Substantia nigra (tissue), 51 donors: ENCODE measurements at places on chromosomes 12 and 14.

DNA sequence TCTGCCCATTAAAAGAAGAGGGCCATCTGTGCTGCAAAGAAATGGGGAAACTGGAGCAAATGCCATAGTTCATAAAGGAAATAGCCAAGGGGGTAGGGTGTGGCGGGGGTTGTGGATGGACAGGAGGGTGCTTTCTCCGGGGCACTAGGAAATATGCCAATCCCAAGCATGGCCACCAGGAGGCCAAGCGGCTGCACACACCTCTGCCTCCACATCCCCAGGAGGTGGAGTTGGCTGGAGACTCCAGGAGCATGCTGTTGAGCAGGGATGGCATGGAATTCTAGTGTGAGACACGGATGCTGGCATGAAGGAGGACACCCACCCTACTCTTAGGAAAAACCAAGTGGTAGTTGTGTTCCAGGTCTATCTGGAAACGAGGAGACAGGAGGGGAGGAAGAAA is 25.2 kb downstream of the NID2 start:
- DNase-seq: no peak

GRCh38 chr14:74478996-74479635 is 14.0 kb downstream of the NPC2 start:
- DNase-seq: no peak

DNA sequence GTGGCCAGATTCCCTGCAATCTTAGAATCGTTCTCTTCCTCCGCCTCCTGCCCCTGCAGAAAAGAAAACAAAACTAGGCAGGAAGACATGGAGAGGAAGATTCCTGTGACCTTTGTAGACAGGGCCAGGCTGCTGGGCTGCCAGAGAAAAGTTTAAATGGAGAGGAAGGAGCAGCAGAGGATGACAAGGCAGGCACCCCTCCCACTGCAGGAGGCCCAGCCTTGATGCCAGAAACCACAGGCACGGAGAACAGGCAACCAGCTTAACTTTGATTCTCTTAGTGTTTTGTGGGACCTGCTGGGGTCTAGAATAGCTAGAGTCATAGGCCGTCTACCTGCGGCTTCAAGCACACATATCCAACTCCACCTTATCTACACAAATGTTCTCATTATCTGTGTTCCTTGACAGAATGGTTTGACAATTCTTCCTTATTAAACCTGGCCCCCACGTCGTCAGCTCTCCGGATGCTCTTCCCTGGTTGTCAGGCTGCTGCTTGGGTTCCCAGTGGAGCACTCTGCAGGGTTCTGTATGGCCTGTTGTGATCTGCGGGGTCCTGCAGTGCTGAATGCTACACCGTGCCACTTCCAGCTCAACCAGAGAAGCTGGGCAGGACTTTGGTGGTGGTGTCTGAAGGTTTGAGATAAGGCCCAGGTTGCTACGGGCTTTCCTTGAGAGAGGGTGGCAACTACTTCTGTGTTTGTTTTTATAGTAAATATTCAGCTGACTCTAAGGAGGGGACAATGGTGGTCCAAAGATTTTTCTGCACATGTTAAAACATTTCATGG is 609.5 kb downstream of the AACS start:
- no peak for DNase-seq

- no peak for DNase-seq
These were observed 66.2 kb downstream of the CRADD start for GRCh38 chr12:93743229-93743998.

DNA sequence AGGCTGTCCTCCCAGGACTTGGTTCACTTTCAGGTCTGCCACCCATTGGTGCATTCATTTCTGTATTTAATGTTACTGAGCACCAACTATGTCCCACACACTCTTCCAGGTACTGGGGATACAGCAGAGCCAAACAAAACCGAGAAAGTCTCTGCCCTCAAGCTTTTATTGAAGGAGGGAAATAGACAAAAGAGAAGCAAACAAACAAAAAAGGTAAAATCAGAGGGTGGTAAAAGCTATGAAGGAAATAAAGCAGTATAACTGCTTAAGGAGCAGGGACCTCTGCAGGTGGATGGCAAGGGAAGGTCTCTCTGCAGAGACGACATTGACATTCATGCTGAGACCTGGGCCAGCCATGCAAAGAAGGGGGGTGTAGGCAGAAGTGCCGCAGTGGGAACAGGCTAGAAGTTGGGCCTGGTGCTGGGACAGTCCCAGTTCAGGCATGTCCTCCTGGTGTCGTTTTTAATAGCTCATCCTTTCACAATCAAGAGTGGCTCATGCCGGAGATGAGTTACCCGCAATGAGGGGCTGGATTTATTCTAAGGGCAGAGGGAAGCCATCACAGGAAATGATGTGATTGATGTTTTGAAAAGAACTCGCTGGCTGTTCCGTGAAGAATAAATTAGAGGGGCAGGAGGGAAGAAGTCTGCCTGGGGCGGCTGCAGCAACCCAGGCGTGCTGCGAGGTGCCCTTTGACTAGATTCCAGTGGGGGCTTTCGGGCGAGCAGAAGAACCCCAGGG is 72.8 kb downstream of the IRF2BPL start:
- no peak for DNase-seq

DNA sequence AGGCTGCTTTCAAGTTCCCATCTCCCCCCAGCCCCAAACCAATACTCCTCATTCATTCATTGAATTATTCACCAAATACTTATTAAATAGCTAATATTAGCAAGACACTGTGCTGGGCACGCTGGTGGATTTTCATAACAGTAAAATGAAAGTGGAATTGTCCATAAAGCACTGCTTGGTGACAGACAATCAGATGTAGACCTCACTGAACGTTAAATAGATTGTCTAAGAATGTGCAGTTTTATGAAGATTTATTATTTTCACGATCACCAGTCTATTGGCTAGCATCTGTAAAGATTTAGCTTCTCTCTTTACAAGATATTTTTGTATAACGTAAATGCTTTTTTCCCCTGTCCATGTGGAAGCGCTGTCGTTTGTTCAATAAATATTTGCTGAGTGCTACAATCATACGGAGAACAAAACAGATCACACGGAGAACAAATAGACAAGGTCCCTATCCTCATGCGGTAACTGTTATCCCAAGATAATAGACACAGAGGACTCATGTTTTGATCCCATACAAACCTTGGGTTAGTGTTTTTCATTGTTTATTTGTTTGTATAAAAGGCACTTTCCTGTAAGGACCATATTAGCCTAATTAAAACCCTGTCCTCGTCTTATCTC is 397.6 kb downstream of the BCAT1 start:
- DNase-seq: no peak

- DNase-seq: no peak
These were observed 50.7 kb upstream of the MAP1LC3B2 start for GRCh38 chr12:116508145-116509121.

- DNase-seq: no peak
These were observed 150.4 kb upstream of the MAX start for GRCh38 chr14:65252482-65253255.

- no peak for DNase-seq
These were observed 183.4 kb upstream of the PPFIA2 start for GRCh38 chr12:81942594-81942993.

GRCh38 chr14:58249611-58250010 is 5.0 kb downstream of the PSMA3 start:
- DNase-seq: no peak

DNA sequence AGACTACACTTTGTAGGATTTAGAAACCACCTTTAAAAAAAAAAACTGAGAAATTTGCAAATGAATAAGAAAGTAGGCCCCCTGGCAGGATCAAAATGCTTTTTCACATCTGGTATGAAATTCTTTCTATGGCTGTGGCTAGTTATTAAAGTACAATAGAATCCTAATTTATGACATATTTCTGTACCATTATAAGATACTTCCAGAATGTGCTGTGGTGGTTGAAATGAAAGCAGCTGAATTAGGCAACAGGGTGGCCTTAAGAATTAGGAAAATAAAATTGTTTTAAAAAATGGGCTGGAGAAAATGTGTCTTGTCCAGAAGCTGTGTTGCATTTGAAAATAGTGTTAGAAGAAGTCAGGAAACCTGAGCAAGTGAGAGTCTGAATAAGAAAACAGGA is 85.9 kb upstream of the PDE3A start:
- no peak for DNase-seq

DNA sequence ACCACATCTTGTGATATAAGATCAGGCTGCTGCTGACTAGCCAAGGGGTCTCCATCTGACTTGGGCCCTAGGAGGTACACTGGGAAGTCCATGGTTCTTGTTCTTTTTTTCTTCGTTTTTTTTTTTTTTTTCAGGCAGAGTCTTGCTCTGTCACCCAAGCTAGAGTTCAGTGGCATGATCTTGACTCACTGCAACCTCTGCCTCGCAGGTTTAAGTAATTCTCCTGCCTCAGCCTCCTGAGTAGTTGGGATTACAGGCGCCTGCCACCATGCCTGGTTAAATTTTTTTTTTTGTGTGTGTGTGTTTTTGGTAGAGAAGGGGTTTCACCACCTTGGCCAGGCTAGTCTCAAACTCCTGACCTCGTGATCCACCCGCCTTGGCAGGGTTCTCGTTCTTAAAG is 178.2 kb downstream of the RMST start:
- no peak for DNase-seq

GRCh38 chr14:52046376-52046917 is 22.4 kb downstream of the NID2 start:
- DNase-seq: no peak

- DNase-seq: no peak
These were observed 46.5 kb downstream of the ST8SIA1 start for GRCh38 chr12:22287776-22288621.

DNA sequence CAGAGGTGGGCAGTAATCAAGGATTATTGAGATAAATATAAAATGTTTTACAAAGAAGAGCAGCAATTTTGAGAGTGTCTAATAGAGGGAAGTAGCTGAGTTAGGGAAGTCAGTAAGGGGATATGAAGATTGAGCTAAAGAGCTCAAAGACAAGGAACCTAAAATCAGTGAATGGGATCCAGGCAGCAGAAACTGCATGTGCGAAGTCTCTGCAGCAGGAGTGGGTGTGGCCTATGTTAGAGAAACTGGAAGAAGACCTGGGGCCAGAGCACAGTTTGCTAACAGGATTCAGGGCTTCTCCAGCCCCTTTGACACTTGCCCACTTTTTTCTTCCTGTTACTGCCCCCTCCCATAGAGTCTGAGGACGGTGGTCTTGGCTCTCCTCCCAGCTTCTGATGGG is 36.3 kb upstream of the PLXNC1 start:
- peak; percentile 12 for DNase-seq

GRCh38 chr12:71250166-71250565 is 92.4 kb upstream of the TSPAN8 start:
- no peak for DNase-seq

DNA sequence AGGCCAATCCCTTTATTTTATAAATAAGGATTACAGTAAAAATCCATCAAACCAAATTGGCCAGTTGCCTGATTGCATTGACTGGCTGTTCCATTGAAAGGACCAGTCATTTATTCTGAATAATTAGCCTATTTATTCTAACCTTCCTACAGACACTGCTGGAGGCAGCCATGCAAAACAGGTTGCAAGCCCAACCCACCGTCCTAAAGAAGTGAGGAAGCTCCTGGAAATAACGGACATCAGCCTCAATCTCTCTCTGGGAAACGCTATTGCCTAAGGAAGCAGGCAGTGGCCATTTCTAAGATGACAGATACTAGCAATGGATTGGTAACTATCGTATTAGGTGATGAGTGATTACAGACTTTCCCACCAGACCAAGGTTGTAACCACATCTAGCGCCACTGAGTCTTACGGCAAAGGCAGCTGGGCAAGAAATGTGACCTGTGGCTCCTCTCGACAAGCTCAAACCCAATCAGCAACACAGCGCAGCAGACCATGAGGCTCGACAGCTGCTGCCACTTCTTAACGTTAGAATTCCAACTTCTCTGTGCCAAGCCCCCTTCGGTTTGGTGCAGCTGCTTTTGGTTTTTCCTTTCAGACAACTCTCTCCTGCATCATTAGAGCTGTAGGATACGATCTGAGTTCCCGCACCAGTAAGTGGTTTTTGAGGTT is 134.2 kb downstream of the KCNK10 start:
- DNase-seq: no peak

- DNase-seq: no peak
These were observed 156.3 kb upstream of the PZP start for GRCh38 chr12:9364224-9365176.

DNA sequence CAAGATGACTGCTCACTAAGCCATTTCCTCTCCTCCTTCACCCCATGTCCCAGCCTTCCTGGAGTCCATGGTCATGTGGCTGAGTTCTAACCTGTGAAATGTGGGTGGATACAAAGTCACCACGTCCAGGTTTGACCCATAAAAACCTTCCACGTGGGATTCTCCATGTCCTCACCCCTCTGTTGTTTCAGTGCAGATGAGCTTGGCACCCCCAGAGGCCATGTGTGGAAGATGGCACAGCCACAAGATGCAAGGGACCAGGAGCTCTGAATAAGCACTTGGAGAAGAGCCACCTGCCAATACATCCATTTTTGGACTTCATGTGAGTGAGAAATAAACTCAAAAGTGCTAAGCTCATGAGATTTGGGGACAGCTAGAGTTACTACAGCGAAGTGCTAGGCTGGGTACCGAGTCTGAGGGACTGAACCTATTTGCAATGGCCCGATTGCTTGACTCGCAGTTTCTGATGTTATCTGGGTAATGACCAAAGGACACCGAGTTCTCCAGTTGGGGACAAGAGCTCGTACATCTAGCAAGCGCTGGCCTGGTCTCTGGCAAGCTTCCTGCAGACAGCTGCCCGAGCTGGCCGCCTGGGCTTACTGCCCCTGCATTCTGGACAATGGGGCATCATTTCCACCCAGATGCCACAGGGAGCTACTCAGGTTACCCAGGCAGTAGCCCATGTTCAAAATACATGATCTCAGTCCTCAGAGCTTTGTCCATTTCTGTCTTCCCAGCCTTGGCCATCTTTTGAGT is 7.7 kb upstream of the SLC24A4 start:
- peak; percentile 70 for DNase-seq

GRCh38 chr14:100583245-100583644 is 4.0 kb downstream of the BEGAIN start:
- DNase-seq: no peak

- DNase-seq: no peak
These were observed 2.7 kb upstream of the WASHC3 start for GRCh38 chr12:102064476-102064875.

- no peak for DNase-seq
These were observed 4.3 kb downstream of the COQ10A start for GRCh38 chr12:56271031-56271430.

- DNase-seq: no peak
These were observed 52.1 kb downstream of the GSC start for GRCh38 chr14:94717808-94718207.

DNA sequence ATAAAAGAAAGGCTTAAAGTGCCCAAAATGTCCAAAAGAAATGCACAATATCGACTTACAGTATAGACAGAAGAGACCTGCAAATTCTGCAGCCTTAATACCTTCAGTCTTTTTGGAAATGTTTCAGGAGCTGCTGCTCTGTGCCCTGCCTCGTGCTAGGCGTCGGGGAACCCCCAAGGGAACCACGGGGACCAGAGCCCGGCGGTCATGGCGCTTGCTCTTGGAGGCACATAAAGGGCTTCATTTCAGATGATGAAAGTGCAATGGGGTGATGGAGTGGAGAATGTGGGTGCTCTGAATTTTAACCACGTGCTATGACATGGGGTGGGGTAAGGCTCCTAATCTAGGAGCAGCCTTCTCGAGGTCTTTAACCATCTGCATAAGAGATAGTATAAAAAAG is 14.8 kb upstream of the AACS start:
- no peak for DNase-seq
